Right cardiac atrium (tissue), 5 donors: ENCODE measurements at places on chromosomes 5 and 9.
A peak's percentile ranks its signal among the peaks of the same experiment; 100 is the strongest.

GRCh38 chr9:82513242-82513751, 524.7 kb downstream of the SPATA31D1 start:
- no peak for DNase-seq

DNA sequence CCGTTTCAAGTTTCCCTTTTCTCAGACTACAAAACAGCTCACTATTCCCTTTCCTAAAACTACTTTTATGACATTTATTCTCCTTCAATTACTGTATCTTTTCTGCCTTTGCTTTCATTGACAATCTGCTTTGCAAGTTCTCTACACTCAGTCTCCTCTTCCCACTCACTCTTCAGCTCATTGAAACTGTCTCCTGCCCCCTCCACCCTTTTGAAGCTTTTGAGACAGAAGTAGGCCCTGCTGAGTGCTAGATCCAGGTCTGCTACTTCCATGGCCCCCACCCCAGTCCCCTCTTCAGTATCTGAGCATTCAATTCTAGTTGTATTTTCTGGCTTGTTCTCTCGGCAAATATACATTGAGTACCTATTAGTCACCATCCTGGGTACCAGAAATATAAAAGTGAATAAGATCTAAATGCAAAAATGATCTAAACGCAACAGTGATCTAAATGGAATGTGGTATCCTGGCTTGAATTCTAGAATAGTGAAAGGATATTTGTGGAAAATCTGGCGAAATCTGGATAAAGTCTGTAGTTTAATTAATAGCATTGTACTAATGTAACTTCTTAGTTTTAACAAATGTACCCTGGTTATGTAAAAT, 58.4 kb downstream of the OR2K2 start:
- DNase-seq, result no peak

DNA sequence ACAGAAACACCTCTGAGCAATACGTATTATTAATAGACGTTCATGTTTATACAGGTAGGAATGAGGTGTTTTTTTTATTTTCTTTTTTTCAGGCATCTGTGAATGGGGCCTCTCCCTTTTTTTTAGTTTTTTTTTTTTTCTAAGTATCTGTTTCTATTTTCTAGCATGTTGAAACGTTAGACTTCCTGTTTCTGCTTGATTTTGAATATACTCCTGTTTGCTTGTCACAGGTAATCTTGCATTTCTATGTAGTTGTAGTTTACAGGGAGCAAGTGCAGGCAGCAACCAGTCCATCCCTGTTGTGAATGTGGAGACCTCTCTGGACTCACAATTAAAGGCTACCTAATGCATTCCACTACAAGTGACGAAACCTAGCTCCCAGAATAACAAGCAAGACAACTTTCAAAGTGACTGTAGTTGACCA, 22.8 kb upstream of the TNFAIP8 start:
- DNase-seq, result no peak

GRCh38 chr9:99092643-99093491, 12.0 kb upstream of the TGFBR1 start:
- no peak for DNase-seq

GRCh38 chr9:112819635-112820496, 69.3 kb downstream of the SNX30 start:
- peak; percentile 67 for DNase-seq

DNA sequence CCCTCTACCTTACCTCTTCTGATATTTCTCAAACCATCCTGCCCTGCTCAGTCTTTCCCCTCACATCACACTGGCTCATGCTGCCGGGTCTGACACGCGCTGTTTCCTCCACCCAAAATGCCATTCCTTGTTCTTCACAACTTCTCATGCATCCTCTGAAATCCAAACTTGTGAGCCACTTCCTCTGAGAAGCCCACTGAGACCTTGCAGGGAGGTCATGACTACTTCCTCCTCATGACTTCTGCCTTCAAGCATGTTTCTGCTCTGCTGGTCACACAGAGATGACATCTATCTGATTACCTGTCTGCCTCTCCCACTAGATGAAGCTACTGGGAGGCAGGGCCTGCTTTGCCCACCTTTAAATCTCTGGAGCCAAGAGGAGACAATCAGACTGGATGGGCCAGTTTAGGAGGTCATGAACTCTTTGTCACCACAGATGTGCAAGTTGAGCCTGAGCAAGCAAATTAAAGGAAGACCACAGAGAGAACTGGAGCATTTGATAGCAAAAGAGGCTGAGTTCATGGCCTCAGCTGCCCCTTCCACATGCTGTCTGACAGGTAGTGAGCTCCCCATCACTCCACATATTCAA, 119.8 kb upstream of the TBC1D2 start:
- DNase-seq, result no peak

- DNase-seq, result no peak
Measured at GRCh38 chr9:84301851-84302250, 38.7 kb downstream of the SLC28A3 start.

DNA sequence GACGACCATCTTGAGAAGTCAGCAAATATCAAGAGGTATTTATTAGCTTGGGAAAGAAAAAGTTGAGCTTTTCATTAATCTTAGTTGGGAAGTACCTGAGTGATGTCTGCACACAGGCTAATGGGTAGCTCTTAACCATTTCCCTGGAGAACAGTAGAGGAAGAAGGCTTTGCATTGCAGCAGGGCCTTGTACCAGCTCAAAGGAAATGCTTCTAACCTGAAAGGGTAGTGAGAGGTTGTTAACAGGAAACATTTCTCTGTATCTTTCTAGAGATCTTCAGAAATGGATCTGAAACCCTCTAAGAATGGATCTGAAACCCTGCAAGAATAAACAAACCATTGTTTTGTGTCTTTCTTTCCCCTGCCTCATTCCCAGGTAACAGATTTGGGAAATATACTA, 393.3 kb downstream of the PLK2 start:
- DNase-seq, result no peak

- DNase-seq, result no peak
Measured at GRCh38 chr5:178199581-178200434, 4.5 kb upstream of the HNRNPAB start.

DNA sequence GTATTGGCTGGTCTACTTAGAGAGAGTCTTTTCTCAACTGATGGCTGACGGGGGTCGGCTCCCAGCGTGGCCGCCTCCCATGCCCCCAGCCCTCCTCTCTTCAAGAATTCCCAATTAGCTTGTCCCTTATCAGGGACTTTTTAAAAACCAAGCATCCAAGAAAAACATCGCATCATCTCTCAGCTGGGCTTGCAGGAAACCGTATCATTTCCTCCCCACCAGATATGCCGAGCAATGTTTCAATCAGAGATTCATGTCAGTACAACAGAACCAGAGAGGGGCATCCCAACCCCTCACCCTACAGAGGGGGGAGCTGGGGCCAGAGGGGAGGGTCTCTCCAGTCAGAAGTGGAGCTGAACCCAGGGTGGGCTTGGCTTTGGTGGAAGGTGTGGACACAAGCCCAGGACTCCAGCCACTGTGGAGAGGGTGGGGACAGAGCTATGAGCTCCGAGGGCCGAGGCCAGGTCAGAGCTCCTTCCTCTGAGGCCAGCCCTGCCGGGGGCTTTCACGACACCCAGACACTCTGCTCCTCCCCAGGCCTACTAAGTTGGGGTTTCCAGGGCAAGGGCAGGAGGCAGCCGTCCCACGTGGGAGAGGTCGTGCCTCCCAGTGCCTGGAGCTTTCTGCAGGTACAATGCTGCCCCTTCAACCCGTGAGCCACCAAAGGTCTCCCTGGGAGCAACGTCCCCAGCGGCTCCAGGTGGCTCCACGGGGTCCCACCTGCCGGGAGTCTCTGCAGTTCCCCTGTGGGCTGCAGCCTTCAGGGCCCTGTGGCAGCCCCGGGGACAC, 39.0 kb upstream of the TMEM250 start:
- DNase-seq, result peak; percentile 29

DNA sequence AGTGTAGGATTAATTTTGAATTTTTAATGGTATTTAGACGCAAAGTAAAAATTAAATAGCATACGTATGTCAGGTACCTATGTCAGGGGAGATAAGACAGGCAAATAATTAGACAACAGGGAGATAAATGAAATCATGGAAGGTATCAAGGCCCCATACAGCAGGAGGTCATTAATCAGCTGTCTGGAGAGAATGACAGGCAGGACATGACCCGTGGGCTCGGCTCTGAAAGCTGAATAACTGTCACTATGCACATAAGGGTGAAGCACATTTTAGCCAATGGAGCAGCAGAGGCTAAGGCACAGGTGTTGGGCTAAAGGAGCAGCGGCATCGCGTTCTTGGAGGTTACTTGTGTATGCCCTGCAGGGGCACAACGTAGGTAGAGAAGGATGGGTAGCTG, 11.9 kb downstream of the SLC25A51 start:
- no peak for DNase-seq

DNA sequence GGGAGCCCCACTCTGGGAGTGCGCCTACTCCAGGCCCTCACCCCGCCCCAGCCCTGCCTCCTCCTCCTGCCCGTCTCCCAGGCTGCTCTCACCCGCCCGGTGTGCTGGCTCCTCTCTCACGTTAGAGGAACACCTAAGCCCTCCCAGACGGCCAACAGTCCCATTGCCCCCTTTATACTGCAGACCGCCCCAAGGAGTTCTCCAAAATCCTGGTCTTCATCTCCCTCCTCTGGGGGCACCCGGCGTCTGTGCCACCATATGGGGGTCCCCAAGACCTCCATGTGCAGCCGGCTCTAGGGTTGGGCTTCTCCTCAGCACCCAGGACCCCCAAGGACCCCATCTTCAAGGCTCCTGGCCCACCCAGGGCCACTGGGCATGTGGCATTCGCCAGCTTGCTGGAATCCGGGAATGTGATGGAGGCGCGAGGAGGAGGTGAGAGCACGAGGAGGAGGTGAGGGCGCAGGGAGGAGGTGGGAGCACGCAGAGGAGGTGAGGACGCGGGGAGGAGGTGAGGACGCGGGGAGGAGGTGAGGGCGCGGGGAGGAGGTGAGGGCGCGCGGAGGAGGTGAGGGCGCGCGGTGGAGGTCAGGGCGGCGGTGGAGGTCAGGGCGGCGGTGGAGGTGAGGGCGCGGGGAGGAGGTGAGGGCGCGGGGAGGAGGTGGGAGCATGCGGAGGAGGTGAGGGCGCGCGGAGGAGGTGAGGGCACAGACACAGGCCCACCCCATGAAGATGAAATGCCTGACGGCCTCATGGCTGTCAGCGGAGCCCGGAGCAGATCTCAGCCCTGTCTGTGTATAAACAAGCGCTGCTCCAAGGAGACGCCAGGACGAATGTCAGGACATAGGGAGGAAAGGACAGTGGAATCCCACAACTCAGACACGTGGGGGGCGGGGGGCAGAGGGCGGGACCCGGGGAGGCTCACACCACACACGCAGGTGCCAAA, 41.2 kb downstream of the EXD3 start:
- DNase-seq, result no peak

DNA sequence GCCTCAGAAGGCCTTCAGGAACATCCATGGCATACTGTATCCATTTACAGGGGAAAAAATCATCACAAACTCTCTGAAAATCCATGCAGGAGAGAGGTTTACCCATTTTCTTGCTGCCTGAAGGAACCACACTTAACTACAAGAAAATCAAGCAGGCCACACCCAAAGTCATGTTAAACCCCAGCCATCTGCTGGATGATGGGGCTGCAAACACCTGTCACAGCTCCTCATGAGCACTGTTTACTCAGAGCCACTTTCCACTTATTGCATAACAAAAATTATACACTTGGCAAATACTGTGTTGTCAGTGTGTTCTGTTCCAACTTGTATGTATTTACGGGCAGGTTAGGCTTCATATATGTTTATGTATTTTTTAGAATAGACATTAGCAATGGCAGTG, 35.8 kb downstream of the PPIC start:
- no peak for DNase-seq

- no peak for DNase-seq
Measured at GRCh38 chr9:128317629-128318028, 4.6 kb downstream of the TRUB2 start.

DNA sequence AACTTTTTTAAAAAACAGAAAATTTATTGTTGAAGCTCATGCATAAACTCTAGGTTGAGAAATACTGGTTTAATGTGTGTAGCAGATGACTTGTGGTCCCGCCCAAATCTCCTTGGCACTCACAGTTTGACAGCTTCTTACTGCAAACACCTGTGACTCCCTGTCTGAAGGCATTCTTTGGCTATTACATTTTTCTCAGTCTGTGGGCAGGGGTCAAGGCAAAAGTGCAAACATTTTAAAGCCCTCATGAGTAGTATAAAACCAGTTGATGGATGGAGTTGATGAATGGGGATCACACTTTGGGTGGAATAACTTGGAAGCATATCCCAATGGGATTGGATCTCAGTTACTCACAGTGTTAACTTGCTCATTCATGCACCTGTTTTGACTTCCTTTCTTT, 1007.0 kb upstream of the NUDT12 start:
- no peak for DNase-seq

- DNase-seq, result no peak
Measured at GRCh38 chr5:127002390-127002789, 28.0 kb downstream of the MARCHF3 start.

GRCh38 chr9:136693490-136694162, 6.4 kb upstream of the AGPAT2 start:
- no peak for DNase-seq

- no peak for DNase-seq
Measured at GRCh38 chr5:125559296-125559695, 812.9 kb upstream of the ZNF608 start.

DNA sequence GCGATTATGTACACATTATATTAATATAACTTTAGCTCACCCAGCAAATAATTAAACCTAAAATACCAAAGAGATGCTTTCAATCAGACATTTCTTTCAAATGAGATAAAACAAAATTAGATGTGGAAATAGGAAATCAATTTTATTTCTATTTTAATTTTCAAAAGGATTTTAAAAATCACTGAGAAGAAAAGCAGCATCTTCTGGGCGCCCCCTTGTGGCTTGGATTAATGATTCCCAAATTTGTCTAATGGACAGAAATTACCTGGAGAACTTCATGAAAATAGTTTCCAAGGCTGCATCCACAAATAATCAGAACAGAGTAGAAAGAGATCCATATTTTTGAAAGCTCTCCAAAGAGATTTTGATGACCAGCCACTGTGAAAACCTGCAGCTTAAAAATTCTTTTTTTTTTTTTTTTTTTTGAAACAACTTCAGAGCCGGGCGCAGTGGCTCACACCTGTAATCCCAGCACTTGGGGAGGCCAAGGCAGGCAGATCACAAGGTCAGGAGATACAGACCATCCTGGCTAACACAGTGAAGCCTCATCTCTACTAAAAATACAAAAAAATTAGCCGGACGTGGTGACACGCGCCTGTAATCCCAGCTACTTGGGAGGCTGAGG, 50.9 kb upstream of the CEMIP2 start:
- DNase-seq, result peak; percentile 28

DNA sequence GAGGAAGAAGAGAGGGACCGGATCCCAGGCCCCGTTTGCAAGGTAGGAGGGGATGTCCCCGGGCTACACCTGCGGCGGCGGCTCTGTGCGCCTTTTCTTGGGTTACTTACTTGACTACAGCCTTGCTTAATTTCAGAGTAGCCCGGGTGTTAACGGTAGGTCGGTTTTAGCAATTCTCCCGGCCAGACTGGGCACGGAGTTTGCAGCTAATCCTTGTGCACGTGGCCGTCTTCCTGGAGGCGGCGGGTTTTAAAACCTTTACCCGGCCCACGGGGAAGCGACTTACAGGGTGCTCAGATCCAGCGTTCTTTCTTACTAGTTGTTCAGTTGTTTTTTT, 313 bp downstream of the BRIX1 start:
- no peak for DNase-seq

DNA sequence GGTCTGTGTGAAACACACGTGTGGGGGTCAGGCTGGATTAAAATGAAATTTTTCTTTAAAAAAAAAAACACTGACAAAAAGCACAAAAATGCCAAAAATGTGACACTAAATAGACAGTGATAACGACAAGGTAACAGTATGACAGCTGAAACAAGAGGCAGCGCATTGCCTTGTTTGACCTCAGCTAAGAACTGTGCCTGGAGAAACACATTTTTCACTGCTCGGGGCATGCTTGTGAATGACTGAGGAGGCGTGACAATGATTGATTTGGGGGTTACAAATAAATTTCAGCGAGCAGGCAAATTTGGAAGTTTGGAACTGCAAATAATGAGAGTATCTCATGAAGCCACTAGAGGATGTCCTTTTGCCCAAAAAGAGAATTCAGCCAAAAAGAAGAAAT, 44.2 kb upstream of the SPATA31C2 start:
- DNase-seq, result no peak
